ENCODE measurements at places on chromosomes 16 and 17.
A peak's percentile ranks its signal among the peaks of the same experiment; 100 is the strongest.

DNA sequence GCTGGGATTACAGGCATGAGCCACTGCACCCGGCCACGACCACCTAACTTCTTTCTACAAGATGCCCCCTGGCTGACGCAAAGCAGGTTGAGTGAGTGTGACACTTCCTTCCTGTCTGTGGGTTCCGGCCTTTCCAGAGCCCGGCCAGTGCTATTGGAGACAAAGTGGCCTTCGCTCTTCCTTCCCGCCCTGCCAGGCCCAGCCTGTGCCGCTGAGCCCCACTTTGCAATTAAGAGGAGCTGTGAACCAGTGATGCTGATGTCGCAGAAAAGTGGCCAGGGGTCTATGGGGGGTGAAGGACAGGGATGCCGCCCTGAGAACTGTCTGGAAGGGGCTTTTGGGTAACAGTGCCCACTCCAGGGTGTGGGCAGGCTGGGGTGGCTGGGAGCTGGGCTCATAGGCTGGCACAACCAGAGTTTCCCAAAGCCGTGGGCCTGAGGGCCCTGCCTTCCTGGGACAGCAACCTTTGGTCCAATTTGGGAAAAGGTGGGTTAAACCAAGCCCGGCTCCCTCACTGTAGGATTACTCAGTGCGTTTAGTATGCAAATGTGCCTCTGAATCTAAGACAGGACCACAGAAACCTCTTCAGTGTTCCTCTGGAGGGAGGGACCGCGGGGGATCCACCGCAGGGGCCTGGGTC is 174.9 kb downstream of the SEC14L1 start:
- no peak for DNase-seq

DNA sequence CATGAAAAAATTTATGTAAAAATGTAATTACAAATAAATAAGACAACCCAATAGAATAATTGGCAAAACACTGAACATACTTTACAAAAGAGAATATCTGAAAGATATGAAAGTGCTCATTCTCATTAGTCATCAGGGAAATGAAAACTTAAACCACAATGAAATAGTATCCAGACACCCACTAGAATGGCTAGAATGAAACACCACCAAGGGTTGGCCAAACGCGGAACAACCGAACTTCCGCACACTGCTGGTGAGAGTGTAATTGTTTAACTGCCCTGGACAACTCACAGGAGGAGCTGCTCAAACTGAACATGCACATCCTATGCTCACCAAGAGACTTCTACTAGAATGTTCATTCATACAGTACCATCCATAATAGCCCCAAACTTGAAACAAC is 5.8 kb upstream of the ZDHHC7 start:
- DNase-seq, result no peak

GRCh38 chr17:2303204-2304188 is at the start of the genes SMG6 and SRR:
Gene SMG6, minus strand, starts transcription at chr17:2303785. Its CDS starts 65 bp downstream, at chr17:2303720.
Gene SRR, plus strand, starts transcription at chr17:2303950. Its CDS starts 11,611 bp downstream, at chr17:2315561.
- DNase-seq, result peak; percentile 92

DNA sequence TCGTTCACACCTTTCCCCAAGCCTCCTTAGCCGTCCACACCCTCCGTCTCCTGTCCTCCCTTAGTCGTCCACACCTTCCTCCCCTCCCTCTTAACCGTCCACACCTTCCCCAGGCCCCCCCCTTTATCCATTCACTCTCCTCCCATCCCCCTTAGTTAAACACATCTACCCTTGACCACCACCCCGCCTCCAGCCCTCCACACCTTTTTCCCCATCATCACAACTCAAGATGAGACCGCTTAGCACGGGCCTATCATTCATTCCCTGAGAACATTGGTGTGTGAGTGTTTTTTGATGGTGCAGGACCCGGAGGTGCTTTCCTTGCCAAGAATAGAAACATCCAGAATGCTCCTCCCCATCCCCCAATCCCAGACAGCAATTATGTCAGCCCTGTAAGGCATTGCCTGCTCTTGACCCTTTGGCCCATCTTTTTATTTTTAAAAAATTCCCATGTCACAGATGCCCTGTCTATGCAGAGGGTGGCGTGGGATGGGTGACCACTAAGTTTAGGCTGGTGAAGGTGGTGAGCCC is 1.4 kb downstream of the TENT4B start:
- DNase-seq, result peak; percentile 15

GRCh38 chr17:82684228-82684841 is 14.2 kb downstream of the RAB40B start:
- DNase-seq, result no peak

DNA sequence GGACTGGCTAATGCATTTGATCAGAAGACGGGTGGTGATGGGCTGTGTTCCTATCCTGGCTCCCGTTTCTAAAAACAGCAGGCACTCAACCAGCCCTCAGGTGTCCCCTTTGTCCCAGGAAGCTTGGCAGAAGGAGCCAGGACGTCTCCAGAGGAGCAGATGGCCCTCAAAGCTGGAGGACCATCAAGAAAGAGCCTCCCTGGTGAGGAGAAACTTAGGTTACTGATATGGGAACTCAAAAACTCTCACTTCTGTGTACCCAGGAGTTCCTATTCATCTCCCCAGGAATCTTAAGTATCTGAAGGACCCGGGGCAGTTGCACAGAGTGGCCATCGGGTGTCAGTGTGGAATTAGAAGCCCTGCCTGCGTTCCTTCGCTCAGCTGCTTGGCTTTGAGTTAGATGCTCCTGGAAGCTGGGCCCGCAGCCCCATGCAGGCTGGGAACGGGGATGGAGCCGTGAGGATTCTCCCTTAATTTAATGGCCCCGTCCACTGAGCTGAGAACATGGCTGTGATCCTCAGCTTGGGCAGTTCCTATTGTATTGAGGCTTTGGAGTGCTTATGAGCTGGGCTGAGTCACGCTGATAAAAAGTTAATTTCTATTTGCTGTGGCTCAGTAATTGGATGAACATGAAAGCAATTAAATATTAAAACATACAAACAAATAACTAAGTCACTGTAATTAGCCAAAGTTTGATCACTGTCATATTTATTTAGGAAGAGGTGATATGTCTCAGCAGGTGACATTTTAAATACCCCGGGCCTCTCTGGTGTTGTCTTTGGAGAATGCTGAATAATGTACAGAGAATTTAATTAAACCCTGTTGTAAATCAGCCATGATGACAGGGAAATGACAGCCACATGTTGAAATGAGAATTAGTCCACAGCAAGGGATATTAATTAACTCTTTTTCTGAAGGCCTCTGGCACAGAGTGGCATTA is 402.1 kb downstream of the SEC14L1 start:
- peak; percentile 43 for DNase-seq

DNA sequence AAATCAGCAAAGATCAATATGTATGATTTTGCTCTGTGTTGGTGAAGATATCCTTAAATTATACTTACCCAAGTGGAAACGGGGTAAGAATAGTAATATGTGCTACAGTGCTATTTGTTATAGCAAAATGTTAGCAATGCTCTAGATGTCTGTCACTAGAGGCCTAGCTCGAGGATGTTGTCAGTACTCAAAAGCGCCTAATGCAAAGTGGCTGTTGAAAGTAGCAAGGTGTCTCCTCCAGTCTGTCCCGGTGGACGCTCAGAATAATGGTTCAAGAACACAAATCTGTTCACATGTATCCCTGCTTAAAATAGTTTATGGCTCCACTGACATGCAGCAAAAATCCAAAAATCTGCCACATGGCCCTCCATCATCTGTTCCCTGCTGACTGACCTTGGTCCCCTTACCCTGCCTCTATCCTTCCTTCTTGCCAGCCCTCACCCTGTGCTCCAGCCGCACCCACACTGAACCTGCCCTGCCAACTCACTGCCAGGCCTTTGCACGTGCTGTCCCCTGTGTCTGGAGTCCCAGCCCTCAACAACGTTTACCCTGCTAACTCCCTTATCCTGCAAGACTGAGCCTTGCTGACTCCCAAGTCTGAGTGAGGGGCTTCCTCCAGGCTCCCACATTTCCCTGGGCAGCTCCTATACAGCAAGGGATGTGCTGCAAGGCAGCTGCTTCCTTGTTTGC is 9.6 kb upstream of the RNF112 start:
- DNase-seq, result no peak

DNA sequence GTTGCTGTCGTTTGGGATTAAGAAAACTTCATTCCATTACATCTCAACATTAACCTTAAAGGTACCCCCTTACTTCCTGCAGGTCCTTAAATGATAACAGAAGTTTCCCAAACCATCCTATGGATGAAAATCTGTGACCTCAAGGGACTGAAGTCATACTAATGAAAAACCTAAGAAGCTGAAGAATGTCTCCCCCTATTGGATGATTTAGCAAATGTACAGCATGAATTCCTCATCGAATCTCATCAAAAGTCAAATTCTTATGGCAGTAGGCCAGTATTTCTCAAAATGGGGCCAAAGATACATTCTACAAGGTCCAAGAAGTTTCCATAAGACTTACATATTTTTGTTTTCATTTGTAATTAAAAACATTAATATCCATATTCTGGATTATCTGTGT is 13.5 kb downstream of the SCO1 start:
- no peak for DNase-seq

- DNase-seq, result no peak
Observed at GRCh38 chr16:87048038-87048729, 269.0 kb downstream of the C16orf95 start.

- DNase-seq, result no peak
Observed at GRCh38 chr17:4247971-4248388, 15.8 kb downstream of the ANKFY1 start.

- no peak for DNase-seq
Observed at GRCh38 chr17:55763856-55764255, 13.0 kb downstream of the PCTP start.

GRCh38 chr17:19619705-19620325 is 28.7 kb upstream of the ALDH3A2 start:
- no peak for DNase-seq

DNA sequence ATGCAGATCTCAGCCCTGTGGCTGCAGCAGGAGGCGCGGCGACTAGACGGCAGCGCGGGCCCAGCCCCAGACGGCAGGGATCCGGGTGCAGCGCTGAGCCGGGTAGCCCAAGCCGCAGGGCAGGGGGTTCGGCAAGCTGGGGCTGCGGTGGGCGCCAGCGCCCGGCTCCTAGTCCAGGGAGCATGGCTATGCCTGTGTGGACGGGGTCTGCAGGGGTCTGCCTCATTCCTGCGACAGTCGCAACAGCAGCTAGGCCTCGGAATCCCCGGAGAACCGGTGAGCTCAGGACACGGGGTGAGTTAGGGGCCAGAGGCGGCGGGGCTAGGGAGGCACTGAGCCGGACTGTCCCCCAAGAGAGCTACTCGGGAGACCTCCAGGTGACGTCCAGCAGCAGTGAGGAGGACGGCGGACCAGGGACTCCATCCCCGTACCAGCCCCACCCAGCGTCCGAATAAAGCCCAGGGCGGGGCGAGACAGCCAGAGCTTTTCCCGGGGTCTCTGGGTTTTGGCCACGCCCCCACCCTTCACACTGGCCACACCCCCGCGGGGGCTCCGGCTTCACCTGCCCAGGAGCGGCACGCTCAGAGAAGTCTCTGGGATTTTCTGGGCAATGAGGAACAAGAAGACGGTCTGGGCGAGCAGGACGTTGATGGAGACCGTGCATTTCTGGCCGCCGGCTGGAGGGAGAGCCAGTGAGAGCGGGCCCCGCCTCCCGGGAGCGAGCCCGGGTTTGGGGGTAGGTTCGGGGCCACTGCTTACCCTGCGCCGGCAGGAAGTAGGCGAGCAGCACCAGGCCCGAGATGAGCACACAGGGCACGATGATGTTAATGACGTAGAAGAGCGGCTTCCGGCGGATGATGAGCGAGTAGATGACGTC is 1.1 kb downstream of the C17orf107 start:
- DNase-seq, result peak; percentile 84

DNA sequence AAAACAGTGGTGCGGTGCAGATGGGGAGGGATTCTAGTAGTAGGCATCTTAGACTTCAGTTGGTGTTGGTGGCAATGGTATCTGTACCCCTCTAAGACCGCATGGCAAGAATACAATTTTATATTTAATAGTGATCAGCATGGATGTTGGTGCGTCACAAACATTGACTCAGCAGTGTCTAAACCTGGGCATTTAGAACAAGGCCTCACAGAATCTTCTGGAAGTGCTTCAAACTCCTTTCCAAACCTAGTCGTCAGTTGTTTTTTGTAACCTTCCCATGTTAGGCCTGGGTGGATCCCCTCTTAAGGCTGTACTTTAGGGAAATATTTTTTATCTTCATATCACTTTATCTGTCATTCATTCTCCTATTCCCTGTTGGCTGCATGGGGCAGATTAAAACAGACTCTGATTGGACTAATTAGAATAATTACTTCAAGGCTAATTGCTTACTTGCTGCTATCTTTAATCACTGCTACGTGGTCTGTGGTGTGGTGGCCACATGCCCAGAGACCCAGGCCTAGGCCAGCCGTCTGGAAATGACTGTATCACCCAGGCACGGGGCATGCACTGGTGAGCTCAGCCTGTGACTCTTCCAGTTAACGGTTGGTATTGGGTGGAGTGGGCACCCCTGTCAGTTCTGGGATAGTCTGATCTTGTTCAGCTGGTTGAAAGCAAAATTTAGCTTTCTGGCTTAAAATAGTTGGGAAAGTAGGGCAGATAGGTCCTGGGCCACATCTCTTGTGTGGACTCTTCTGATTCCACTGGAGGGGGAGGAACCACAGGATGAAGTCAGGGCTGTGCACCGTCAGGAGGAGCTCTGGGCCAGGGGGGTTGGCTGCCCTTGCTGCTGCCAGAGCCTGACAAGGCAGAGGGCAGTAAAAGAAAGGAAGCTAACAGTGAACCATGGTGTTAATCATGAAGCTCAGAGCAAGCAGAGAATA is 4.5 kb downstream of the ALKBH5 start:
- no peak for DNase-seq

GRCh38 chr17:8155996-8156245 is 3.7 kb upstream of the PER1 start:
- DNase-seq, result no peak

DNA sequence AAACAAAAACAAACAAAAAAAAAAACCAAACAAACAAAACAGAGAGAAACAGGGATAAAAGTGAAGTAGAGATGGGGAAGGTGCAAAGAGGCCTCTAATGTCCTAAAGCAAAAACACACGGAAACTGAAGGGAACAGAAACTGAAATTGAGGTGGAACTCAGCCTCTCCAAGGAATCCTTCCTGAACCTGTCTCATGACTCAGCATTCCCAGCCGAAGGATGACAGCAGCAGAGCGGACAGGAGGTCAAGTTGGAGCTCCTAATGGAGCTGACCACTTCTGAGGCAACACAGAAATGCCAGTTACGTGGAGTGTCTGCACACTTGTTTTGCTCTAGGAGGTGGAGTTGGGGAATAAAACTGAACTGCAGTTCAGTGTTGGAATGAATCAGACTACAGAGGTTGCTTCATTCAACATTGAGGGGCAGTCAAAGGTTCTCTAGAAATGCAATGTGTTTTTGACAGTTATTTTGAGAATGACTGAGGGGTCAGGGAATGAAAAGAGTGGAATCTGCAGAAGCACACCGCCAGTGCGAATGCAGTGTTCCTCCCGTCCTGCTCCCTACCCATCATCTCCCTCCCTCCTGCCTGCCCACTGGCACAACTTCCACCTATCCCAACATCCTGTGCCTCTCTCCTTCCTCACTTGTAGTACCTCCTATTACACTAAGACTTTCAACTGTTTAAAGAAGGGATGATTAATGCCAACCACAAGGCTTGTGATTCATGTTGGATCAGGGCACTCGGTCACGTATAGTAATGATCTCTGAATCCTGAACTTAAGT is 6.3 kb downstream of the UBE2O start:
- DNase-seq, result no peak
